ENCODE measurements at places on chromosomes 3 and 15.

DNA sequence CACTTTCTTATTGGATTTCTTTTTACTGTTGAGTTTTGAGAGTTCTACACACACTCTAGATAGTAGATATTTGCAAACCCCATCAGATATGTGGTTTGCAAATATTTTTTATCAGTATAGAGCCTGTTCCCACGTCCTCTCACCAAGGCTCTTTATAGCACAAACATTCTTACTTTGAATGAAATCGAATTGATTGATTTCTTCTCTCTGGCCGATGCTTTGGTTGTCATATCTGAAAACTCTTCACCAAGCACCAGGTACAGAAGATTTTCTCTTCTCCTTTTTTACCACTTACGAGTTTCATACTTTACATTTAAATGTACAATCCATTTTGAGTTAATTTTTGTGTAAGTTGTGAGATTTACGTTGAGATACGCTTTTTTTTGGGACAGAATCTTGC, 163.4 kb downstream of the PTPRG start:
- DNase-seq, result no peak

DNA sequence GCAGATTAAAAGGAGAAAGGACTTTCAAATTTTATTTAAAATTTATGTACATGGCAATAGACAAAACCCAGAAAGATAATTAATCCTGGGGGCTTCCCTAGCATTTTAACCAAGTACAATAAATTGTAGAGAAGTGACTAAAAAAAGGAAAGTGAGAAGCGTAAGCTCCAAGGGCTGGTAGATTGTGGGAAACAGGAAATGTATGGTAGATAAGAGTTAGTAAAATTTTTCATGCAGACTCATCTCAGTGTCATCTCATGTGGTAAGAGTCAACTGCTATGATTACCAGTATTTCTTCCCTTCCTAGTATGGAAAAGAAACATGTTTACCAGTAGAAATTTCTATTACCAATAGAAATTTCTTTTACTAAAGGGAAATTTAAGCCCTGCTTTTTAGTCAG, 464.3 kb upstream of the AGTR1 start:
- no peak for DNase-seq

DNA sequence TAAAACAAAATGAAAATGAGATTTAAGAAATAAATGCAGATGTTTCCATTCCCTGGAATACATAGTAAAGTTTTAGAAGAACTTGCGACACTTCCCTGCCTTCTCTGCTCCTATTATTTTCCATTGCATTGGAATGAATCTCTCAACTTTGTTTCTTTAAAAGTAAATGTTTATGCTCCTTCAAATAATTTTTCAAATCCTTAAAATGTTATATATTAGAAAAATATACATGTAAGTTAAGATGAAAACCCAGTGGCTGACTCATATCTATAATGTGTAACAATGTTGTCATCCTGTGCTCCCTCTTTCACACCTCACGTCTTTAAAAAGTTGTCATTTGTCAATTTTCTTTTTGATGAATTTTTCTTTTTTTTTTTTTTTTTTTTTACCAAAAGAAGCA, 3.6 kb downstream of the RBMS3 start:
- no peak for DNase-seq

DNA sequence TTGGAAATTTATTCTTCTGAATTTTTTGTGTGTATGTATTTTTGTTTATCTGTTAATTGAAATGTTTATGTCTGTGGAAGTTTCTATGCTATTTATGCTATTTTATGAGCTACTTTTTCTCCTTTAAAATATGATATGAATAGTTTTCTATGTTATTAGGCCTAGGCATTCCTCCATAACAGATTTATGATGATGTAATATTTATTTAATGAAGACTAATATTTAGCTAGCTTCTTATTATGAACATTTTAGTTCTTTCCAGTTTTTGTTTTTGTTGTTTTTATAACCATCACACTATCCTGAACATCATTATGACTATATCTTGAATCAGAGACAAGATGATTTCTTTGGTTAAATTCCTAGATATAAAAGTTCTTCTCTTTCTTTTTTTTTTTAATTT, 70.7 kb downstream of the P2RY1 start:
- no peak for DNase-seq

DNA sequence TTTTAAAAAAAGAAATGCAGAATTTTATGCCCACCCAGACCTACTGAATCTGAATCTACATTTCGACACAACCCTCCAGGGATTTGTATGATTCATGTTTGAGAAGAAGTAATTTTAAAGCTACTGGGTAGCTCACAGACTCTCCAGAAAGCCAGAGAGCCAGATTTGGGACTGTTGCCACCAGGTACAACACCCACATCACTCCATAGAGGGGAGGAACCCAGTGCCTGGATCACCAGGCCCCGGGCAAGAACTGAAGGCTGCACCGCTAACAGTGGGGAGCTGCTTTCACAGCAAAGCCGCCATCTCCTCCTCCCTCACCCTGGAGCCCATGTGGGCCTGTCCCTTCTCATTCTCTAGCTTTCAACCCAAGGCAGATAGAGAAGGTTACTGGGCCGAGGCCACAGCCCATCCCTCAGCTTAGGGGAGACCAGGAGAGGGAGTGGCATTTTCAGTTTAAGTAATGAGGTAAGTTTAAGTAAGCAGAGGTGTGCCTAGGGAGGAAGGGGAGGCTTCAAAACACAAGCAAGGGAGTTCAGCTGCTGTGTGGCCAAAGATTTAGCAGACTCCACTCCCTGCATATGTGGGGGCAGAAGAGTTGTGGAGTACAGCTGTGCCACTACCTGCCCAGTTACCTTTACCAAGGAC, 109.8 kb downstream of the IL12A start:
- DNase-seq, result no peak

DNA sequence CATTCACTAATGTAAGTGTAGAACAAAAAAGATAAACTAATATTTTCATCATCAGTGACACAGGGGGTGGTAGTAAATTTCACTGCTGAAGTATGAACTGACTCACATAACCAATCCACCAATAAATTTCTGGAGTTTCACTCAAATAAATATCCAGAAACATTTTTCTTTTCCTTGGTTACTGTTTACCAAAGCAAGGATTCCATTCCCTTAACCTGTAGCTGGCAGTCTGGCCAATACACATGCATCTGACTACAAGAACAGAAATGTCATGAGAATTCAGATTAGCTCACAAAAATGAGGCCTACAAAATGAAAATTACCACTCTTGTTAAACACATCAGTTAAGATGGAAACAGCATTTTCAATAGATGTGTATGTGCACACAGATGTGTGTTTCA, 80.3 kb downstream of the STAG1 start:
- DNase-seq, result no peak

- DNase-seq, result no peak
Measured at GRCh38 chr3:123638936-123639689, 54.3 kb upstream of the HACD2 start.

DNA sequence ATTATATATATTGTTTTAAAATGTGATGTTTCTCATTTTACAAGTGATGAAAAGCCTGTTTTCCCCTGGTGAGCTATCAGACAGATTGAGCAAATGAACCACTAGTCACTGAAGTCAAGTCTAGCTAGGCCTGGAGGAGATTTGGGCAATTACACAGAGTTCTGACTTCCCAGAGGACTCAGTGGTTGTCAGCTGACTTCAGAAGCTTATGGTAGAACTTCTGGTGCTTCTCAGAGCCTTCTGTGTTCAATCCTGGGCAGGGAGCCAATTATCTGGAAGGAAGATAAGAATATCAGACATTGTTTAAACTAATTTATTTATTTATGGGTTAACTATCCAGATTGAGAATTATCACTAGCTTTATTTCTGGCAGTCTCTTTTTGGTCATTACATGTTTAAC, 37.7 kb upstream of the NAALADL2 start:
- no peak for DNase-seq

DNA sequence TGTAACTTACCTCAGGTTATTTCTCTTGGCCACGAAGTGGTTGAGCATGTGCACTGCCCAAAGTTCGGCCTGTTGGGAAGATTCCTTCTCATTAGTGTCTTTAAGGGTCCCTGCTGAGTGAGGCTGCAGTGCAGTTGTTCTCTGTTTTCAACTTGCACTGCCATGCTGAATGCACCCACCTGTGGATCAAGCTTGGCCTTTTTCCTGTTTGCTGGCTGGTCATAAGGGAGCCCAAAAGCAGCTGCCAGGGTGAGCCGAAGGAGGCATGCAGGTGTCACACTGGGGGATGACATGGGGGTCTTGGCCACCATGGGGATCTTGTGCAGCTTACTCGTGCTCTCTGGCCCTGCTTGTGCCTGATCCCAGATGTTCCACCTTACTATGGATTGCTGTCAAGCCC, 46.1 kb upstream of the RAF1 start:
- DNase-seq, result no peak

DNA sequence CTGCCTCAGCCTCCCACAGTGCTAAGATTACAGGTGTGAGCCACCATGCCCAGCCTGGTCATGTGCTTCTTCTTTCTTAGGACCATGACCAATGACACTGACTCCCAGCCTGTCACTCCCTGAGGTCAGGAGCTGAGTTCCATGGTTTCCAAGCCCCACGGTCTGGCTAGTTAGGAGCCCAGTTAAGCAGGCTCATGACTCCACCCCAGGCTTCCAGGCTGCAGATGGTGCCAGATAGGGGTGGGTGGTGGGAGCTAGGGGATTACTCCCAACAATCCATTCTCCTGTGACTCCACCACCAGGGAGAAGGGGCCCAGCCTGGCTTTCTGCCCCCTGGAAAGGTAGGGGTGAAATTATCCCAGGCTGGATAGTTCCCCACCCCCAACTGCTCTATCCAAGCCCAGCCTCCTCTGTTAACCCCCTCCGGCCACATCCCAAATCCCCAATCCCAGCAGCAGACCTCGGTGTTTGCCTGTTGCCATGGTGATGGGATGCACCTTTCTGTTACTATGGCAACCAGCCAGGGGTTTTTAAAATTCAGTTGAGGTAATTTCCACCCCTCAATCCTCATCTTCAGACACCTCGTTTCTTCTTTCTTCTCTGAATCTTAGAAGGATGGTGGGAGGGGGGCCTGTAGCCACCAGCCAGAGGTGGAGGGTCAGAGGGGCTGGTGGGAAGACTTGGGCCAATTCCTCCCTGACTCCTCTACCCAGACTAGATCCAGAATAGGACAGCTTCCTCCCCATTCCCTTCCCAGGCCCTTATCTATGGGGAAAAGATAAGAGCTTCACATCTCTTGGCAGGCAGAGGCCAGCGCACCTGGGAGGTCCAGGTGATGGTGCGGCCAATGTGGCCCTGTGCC, 22.5 kb upstream of the SEMA3F start:
- DNase-seq, result no peak

GRCh38 chr3:43704697-43705096, 14.0 kb downstream of the ABHD5 start:
- no peak for DNase-seq

DNA sequence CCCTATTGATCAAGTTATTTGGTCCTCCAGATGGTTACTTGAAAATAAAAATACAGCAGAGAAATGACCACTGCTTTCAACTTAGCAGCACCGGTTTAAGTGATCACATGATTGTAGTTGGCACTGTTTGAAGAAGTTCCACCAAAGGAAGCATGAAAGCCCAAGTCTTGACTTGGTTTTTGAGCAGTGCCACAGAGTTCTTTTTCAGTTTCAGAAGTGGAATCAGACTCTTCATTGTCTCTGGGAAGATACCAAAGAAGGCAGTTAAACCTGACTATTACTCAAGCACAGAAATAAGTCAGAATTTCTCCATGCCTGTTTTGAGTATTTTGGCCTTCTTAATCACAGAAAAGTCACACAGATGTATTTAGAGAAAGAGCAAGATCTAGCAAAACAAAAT, 66.7 kb downstream of the BBX start:
- no peak for DNase-seq

DNA sequence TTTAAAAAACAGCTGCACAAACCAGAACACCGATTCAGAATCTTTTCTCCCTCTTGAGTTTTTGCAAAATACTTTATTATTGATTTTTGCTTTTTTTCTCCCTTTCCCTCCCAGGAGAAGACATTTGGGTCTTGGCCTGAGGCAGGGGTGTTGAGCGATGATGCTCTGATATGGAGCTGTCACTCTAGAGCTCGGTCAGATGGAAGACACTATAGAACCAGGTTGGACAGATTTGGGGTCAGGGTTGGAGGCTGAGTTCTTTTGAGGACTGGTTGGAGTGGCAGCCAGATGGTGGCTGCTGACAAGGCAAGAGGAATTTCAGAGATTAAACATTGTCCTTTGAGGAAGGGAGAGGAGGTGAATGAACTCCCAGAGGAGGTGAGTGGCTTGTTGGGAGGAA, 16.9 kb downstream of the CDAN1 start:
- no peak for DNase-seq

GRCh38 chr3:56878074-56878473, 76.3 kb upstream of the ARHGEF3 start:
- no peak for DNase-seq

- no peak for DNase-seq
Measured at GRCh38 chr3:64880916-64881315, 193.1 kb upstream of the ADAMTS9 start.

- DNase-seq, result no peak
Measured at GRCh38 chr3:55408193-55408826, 78.8 kb downstream of the WNT5A start.

- DNase-seq, result no peak
Measured at GRCh38 chr3:127758013-127758412, 64.3 kb downstream of the MGLL start.

GRCh38 chr3:112004669-112005068, 5.9 kb downstream of the TAGLN3 start:
- DNase-seq, result no peak

- DNase-seq, result no peak
Measured at GRCh38 chr15:60326343-60326742, 71.4 kb downstream of the ANXA2 start.

GRCh38 chr15:78213425-78213750, 21.0 kb downstream of the ACSBG1 start:
- DNase-seq, result no peak

DNA sequence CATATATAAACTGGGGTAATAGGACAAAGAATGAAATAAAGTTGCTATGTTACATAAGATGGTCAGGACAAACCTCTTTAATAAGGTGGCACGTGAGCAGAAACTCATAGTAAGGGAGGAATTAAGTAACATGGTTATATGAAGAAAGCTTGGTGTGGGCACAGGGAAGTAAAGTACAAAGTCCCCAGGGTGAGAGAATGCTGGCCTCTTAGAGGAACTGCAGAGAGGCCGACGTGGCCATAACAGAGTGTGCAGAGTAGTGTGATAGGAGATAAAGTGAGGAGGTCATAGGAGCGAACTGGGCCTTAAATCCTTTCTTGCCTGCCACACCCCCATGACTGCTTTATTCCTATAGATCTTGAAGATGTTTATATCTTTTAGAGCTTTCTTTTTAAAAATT, 17.4 kb upstream of the RBMS3 start:
- no peak for DNase-seq

DNA sequence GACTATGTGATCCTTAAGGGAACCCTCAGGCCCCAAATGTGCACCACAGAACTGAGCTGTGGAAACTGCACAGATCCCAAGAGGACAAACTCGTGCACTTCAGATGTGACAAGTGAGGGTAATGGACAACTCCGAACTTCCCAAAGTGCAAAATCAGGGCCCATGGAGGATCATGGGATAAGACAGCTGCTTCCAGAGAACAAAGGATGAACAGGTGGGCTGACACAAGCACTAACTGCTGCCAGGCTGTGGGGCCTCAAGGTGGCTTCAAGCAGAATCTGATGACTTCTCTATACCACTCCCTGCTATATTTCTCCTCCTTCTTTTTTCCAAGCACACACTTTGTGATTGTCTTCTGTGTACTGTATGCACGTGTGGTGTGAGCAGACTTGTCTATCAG, 5.4 kb downstream of the TARS3 start:
- DNase-seq, result no peak

- no peak for DNase-seq
Measured at GRCh38 chr3:185767002-185767688, 57.7 kb downstream of the IGF2BP2 start.
